Liver (tissue), 10 donors: ENCODE measurements at places on chromosomes 6 and 20. TPM values are rescaled to one million over a fixed set of nuclear protein-coding genes. Genes with fewer than 3 reads are reported as not detected.

- H3K27me3 ChIP-seq = no peaks in the 10 kb centered on the region
- H3K36me3 ChIP-seq = no peaks in the 10 kb centered on the region
- H3K27ac ChIP-seq = no peak overlapping the region
- DNase-seq = no peak
- H3K4me3 ChIP-seq = no peak overlapping the region
- no peaks in the 10 kb centered on the region for H3K4me1 ChIP-seq
Measured at GRCh38 chr6:97813889-97814567, 531.0 kb upstream of the MMS22L start.

Gene COL12A1
- total RNA-seq = 5.1 TPM

Gene DDX43
- 0.14 TPM for total RNA-seq

Gene NOX3
- total RNA-seq = not detected

Gene RBBP8NL
- 0.14 TPM for total RNA-seq
